ENCODE measurements at places on chromosomes 3 and 15.

DNA sequence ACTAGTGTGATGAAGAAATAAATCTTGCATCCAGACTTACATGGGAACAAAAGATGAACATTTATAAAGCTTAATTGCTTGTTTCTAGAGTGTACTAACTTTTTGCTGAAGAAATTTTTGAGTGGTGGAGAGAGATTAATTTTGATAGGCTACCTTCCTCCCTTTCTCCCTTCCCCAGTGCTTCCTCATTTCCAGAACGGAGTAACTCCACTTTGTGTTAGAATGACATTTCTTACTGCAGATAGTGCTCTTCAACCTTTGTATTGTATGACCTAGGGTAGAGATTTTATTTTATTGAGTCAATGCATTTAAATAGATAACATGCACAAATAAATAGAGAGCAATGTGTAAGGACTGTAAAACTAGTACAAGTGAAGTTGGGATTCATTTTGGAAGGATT lies 1.9 kb downstream of the ATP1B3 start:
- DNase-seq = no peak

- DNase-seq = no peak
These were observed 529.2 kb upstream of the GOLIM4 start for GRCh38 chr3:168624892-168625448.

DNA sequence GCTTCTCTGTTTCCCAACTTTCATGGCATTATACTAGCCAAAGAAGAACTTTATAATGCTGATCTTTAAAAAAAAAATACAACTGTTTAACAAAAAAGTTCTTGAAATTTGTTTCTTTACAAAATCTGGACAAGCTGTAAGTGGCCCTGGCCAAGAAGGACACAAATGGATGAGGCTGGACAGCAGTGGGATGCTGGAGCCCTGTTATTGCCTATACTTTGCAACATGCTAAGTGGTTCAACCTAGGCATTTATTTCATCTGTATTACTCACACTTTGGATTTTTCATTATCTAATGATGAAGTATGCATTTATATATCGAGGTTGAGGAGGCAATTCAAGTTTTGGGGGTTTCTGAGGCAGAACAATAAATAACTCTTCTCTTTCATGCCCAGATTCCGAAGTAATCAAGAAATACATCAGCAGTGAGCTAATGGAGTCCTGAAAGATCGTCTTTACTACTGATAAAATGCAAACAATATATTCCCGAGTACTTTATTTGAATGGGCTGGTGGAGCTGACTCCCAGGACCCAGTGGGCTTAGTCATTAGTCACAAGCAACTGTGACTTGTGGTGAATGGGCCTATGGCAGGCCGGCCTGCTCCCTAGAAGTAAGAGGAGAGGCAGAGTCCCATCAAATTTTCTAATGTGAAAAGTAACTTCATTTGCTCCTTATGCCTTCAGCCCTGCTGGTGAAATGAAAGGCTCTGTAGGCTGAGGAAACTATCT lies 177.3 kb upstream of the DPH6 start:
- DNase-seq = no peak

GRCh38 chr15:70857562-70858285 lies 3.8 kb upstream of the LARP6 start:
- no peak for DNase-seq

- DNase-seq = no peak
These were observed 798.7 kb downstream of the DIPK2A start for GRCh38 chr3:144770281-144770680.

GRCh38 chr15:62950462-62950931 lies 92.0 kb upstream of the TPM1 start:
- no peak for DNase-seq

- no peak for DNase-seq
These were observed 11.8 kb upstream of the HES1 start for GRCh38 chr3:194124193-194124592.

DNA sequence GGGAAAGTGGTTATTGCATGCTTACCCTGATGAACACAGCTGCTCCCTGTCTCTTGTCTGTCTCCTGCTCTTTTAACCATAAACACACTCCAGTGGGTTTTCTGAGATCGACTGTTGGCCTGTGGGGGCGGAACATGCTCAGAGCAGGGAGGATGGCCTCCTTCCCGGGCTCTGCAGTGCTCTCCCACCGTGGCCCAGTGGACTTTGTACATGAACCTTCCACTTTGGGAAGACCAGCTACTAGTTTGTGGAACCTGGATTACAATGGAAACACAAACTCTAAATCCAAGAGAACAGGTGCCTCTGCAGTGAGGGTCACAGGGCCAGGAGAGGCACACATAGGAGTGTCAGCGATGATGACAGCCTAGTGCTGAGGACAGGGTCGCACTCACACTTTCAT lies 56.5 kb downstream of the KLF13 start:
- no peak for DNase-seq

DNA sequence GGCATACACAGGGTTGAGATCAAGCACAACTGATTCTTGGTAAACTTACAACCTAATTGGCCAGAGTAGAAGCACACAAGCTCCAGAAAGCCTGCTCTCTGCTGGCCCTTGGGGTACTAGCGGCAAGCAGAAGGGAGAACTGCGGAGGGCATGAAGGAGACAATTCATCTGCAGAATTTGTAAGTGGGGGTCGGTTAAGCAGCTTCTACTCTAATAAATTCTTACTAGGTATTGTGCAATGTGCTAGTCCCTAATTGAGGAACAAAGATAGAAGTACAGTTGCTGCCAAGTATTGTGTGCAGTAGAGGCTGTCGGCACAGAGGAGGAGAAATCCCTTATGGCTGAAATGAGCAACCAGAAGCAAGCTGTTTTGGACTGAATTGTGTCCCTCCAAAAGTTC lies 91.2 kb upstream of the VEPH1 start:
- DNase-seq = no peak

DNA sequence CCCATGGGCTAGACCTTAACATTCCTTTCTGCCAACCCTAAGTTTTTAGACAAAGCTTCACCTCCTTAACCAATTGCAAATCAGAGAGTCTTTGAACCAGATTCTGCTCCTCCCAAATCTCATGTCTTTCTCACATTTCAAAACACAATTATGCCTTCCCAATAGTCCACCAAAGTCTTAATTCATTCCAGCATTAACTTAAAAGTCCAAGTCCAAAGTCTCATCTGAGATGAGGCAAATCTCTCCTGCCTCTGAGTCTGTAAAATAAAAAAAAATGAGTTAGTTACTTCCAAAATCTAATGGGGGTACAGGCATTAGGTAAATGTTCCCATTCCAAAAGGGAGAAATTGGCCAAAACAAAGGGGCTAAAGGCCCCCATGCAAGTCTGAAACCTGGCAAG lies 43.8 kb upstream of the MYRIP start:
- DNase-seq = no peak

- no peak for DNase-seq
These were observed 16.4 kb downstream of the RFX7 start for GRCh38 chr15:56227306-56227705.

GRCh38 chr3:13214847-13215472 lies 141.7 kb upstream of the IQSEC1 start:
- no peak for DNase-seq

DNA sequence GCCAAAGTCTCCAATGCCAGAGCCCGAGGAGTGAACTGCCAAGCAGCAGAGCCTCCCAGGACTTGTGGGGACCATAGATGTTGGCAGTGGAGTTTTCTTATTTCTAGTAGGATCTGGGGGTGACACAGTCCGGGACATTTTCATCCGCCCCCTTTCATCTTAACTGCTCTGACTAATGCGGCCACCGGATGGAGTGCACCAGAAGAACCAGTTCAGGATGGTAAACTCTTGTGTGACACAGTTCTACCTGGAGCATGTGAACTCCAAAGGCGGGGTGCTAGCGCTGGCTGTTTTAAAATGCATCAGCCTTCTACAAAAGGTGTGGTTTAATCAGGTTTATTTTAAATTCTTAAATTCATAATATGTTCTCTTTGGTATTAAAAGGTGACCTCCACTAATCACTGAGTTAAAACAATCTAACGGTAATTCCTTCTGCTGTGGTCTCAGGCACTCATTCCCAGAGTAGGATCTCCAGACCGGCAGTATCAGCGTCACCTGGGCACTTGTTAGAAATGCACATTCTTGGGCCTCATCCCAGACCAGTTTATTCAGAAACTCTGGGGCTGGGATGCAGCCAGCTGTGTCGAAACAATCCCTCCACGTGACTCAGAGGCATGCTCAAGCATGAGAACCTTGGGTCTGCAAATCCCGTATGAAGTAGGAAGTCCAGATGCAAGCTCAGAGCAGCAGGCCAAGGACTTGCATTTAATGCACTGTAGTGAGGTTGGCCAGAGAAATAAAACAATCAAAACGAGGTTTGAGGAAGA lies 105.5 kb downstream of the GABRB3 start:
- DNase-seq = no peak

GRCh38 chr3:171187706-171188290 lies 161.3 kb upstream of the SLC2A2 start:
- DNase-seq = no peak

- DNase-seq = no peak
These were observed 114.6 kb upstream of the TSC22D2 start for GRCh38 chr3:150293401-150294001.

GRCh38 chr3:65873028-65873427 lies 165.7 kb downstream of the MAGI1 start:
- no peak for DNase-seq

DNA sequence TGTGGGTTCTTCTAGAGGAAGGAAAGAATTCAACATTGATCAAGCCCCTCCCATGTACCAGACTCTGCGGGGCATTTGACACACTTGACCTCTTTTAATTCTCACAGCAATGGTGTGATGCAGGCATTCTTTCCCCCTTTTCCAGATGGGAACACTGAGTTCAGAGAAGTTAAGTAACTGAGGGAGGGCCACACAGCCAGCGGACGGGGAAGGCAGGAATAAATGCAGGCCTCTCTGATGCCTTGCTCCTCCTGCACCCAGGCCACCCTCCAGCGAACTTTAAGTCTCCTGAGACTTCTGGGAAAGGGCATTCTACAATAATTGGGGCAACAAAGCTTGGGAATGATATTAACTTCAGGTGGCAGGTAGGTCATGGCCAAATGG lies 227.4 kb downstream of the UACA start:
- no peak for DNase-seq

DNA sequence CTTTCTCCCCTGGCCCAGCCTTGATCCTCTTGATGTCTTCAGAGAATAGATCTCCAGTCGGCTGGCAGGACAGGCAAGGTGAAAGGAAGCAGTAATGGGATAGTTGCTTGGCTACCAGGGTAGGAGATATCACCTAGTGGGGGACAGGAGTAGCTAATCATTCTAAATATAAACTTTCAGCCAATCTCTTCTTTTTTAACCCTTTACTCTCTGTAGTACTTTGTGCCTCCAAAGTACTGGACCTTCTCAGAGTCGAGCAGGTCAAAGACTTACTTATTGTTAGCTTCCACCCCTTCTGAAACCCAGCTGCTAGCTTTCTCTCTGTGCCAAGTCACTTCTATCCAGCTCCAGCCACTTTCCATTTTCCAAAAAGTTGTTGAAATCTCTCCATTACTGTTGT lies 43.4 kb upstream of the FILIP1L start:
- DNase-seq = no peak

DNA sequence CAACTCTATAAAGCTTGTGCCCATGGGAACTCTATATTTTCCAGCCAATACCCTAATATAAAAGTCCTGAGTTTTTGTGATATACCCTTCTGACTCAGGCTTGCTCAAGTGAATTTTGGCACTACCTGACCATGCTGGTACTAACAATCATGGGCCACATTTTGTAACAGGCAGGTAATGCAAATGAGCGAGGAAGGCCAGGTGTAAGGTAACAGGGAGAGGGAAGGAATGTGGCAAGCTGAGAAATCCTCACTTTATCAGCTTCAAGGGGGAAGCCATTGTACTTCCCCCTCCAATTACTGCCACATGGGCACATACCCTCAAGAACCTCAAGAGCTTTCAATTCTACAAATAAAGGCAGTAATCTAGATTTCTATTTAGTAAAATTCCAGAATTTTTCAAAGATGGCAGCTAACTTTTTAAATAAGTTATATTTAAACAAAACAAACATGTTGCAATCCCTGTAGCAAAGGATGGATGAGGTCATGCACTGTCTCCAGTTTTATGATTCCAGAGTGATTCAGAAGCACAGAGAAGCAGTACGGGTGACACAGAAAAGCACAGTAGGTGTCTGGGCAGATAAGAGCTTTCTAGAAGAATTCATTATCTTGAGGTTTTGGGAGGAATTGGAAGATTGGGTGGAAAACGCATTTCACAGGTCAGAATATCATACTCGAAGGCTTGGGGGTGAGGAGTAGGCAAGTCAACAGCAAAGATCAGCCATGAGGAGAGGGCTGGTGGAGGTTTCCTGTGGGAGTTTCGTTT lies 87.6 kb downstream of the FOXP1 start:
- peak; percentile 53 for DNase-seq

GRCh38 chr3:160259589-160259988 lies 34.4 kb downstream of the C3orf80 start:
- DNase-seq = no peak

- peak; percentile 82 for DNase-seq
These were observed 8.2 kb upstream of the ZNF589 start for GRCh38 chr3:48232734-48233133.

GRCh38 chr15:89964232-89964954 lies 36.7 kb upstream of the ZNF710 start:
- no peak for DNase-seq

- no peak for DNase-seq
These were observed 2.5 kb upstream of the PLA2G4F start for GRCh38 chr15:42158941-42159340.

DNA sequence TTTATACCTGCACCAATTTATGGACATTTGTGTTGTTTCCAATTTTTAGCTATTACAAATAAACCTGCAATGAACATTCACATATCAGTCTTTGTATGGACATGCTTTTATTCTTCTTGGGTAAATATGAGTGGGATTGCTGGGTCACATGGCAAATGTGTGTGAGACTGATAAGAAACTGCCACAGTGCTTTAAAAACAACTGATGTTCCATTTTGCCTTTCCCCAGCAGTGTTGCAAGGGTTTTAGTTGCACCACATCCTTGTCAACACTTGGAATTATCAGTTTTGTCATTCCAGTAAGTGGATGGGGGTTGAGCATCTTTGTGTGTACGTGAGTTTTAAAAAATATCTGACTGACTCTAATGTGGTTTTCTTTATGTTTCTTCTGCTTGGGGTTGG lies 191.2 kb downstream of the PLCL2 start:
- DNase-seq = no peak
